ENCODE measurements at places on chromosomes 12 and 14.

DNA sequence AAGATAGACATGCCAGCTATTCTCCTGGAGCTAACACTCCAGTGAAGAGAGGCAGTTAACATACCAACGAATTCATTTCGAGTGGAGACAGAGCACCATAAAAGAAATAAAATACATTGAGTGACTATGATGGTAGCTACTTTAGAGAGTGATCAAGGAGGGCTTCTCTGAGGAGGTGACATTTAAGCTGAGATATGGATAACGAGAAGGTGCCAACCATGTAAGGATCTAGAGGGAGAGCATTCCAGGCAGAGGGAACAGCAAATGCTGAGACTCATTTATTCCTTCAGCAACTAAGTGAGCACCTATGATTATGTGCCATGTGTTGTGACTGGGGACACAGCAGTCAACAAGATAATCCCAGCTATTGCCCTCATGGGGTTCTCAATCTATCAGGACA is 28.3 kb upstream of the OAS1 start:
- DNase-seq, result no peak

DNA sequence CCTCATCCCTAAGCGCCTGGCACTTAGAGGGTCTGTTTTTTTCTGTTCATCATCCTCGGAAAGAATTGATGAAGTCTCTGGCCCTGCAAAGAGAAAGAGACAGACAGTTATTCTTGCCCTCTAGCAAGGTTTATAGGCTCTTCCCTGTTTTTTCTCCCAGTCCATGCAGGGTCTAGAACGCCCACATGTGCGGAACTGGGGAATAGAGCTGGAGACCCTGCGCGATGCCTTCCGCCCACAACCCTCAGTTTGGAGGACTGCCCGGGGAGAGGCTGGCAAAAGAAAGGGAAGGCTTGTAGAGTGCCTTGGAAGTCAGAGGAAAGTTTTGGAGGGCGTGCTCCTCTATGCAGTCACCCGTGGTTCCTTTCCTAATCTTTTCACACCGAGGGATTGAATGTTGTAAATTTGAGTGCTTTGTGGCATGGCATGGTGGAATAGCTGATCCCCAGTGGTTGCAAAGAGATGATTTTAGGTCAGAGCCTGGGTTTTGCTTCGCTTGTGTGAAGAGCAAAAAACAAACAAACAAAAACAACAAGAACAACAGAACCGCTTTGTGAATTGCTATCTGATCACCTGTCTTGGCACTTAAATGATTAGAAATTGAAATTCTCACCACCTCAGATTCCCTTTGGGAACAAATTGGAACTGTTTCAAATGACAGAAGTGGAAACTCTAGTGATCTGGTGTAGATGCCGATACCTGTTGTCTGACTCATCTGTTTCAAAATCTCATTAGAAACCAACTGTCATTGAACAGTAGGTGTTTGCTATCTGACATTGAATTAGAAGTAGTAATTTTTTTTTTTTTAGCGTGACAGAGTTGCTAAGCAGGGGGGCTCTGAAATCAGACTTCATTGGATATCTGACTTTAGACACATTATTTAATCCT is 947 bp downstream of the GAS2L3 start:
- no peak for DNase-seq

- no peak for DNase-seq
Observed at GRCh38 chr12:79547735-79548609, 142.8 kb downstream of the PAWR start.

DNA sequence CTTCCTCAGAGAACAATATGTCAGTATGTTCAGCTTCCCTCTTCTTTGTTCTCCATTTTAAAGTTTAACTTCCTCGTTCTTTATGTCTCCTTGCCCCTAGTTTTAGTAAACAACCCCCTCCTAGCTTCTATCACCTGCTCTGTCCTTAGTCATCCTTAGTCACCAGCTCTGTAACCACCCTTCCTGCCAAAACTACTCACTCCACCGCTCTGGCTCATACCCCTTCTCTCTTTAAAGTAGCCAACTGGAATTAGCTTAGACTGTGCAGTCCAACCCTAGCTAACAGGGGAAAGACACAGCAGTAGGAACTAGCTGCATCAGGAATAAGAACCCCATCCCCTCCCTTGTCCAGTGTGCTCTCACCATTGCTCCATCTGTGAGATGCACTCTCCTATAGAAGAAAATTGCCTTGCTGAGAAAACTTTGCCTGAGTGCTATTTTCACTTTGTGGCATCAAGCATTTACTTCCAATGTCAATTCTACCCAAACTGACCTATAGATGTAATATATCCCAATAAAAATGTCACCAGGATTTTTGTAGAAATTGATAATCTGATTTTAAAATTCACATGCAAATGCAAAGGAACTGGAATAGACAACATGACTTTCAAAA is 603.2 kb downstream of the C12orf50 start:
- DNase-seq, result no peak

DNA sequence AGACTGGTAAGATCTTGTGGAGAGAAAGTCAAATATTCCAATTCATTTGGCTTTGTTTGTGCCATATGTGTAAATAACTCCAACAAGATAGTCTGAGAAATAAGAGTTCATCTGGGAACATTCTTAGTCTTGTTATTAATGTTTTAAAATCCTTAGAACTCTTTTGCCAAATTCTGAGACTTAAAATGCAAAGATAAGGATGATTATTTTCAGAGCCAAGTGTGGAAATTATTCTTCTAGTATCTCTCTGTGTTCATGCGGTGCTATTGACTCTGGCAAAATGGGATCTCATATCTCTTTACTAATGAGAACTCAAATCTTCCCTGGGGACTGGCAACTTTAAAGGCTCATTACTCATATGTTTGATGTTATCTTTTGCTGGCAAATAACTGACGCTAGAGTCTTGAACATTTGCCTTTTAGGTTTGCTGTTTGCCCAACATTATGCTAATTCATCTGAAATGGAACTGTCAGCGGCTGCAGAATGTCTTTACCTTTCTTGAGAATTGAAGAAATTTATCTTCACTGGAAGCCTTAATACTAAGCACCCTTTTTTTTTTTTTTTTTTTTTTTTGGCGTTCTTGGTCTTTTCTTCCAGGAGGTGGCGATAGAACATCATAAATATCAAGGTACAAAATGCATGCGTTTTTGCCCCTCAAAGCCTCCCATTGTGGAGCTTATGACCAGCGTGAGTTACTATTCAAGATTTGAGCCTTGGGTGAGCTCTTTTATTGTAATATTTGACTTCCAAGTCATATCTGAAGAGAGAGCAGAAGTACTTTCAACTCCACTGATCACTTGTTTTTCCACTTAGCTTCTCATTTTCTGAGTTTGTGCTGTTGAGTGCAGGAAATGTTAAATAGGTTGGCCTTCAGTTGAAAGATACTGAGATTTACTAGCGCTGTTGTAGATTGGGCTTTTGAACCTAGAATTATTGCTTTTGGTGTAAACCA is 86.5 kb downstream of the CAND1 start:
- DNase-seq, result no peak

DNA sequence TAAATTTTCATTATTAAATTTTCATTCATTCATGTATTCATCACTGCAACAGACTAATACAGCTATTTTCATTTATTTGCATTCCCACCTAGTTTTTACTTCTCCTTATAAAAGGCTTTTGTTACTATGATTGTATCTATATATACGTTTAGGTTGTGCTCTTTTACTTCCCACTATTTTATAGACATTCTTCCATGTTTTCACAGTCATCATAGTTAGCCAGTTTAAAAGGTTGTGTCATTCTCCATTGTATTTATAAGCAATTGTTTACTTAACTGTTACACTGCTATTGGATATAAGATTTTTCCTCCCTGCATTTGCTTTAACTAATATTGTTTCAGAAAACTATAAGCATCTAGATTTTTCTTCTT is 12.0 kb downstream of the ABHD12B start:
- no peak for DNase-seq

DNA sequence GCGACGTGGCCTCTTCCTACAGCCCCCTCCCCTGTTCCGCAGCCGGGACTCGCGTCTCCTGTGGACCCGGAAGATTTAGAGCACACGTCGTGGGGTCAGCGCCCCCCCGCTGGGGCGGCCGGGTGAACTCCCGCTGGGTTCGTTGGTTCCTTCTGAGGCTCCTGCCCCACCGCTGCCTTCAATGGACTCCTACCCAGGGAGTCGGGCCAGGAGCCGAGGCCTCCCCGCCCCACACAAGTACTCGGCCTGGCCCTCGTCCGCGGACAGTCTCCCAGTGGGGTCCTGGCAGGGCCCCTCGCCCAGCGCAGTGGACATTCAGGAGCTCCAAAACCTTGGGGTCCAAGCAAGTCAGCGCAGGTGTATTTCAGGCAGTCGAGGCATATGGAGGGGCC is 1.2 kb downstream of the MMP17 start:
- DNase-seq, result no peak

- DNase-seq, result no peak
Observed at GRCh38 chr12:92987362-92987761, 58.3 kb upstream of the EEA1 start.

DNA sequence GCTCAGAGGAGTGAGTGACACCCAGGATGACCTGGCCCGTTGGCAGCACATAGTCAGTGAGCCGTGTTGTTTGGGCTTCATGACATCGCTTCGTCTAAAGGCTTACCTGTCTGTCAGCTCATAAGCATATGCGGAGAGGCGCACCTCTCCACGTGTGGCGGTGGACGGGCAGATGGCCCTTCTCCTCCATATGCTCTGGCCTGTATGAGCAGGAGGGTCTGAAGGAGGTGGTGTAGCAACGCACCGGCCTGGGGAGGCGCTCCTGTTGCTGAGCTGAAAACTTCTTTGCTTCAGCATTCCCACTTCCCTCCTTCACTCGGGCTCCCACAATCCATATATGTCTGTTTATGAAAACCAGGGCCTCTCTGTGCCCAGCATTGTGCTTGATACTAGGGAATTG is 186.1 kb downstream of the TSPAN9 start:
- no peak for DNase-seq

DNA sequence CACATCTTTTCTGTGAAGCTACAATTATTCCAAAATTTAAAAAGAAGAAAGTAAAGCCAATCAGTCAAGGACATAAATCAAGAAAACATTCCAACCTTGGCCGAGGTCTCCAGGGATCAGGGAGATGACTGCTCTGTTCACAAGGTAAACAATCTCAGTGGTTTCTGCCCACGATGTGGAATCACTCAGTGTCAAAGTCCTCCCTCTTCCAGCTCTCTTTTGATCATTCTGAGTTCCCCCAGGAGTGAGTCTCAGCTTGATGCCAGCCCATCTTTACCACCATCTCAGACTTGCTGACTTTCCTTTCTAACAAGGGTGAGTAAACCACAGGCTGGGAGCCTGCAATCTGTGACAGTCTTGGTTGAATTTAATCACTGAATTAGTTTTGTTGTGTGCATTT is 4.8 kb upstream of the SERPINA9 start:
- no peak for DNase-seq

- no peak for DNase-seq
Observed at GRCh38 chr12:102475355-102475754, 5.0 kb downstream of the IGF1 start.

DNA sequence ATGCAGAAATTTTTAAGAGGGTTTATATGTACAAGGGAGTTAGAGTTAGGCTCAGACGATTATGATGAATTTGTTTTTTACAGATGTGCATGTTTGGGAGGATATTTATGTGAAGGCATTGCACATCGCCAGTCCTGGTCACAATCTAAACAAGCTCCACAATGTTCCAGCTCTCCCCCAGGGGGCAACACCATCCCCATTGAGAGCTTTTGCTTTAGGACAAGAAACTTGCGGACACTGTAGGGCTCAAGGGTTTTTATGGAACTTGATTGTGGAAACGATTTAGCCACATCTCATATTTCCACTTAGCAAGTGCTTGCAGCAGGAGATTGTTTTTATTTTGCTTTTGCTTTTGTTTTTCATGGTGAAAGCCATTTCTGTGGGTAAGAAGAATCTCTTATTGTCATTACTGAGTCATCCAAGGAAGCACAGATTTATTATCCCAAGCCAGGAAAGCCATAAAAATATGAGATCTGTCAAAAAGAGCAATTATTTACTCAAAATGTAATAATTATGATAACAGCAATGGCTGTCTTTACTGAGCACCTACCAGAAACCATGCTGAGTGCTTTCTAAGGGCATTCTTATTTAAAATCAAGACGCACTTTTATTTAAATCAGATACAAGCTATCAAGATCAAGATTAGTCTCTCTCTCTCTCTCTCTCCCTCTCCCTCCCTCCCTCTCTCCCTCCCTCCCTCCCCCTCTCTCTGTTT is 276.7 kb upstream of the SRRM4 start:
- no peak for DNase-seq

Measured in activated CD4-positive, alpha-beta memory T cell treated with anti-CD3 and anti-CD28 coated beads, Interleukin-2, amount 10 ng/mL, durations not matched to agents 7 days and 5 days (primary cell).